ENCODE measurements at places on chromosomes 2 and 18. TPM values are rescaled to one million over a fixed set of nuclear protein-coding genes. Genes with fewer than 3 reads are reported as not detected.

- DNase-seq = no peak
These were observed 85.9 kb downstream of the CBLN2 start for GRCh38 chr18:72458271-72458670.

DNA sequence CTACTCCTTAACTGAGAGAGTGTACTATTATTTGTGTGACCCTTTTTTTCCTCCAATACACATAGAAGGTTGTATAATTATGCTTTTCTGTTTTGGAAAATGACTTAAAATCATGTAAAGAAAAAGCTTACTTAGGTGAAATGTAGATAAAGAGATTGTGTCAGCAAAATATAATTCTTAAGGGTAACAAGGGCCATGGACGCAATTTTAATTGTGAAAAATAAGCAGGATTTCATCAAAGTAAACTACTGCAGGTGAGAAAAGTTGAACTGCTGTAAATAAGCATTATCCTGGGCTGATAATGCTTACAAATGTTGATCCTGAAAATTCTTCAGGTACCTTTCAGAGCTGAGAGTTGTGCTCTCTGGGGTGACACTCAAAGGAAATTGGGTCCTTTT lies 141.5 kb downstream of the RPIA start:
- DNase-seq = no peak

The TMEM185B gene
- 30.1 TPM for polyA plus RNA-seq

- no peak for DNase-seq
These were observed 386 bp upstream of the YIPF4 start for GRCh38 chr2:32277363-32277673.

- DNase-seq = no peak
These were observed 9.7 kb upstream of the SNED1 start for GRCh38 chr2:240988571-240989271.

The EN1 gene
- polyA plus RNA-seq = not detected

- DNase-seq = no peak
These were observed 17.3 kb upstream of the MARCHF4 start for GRCh38 chr2:216389570-216389969.

- no peak for DNase-seq
These were observed 109.5 kb downstream of the RAPGEF4 start for GRCh38 chr2:172845028-172845630.

The POTEI gene
- not detected for polyA plus RNA-seq

DNA sequence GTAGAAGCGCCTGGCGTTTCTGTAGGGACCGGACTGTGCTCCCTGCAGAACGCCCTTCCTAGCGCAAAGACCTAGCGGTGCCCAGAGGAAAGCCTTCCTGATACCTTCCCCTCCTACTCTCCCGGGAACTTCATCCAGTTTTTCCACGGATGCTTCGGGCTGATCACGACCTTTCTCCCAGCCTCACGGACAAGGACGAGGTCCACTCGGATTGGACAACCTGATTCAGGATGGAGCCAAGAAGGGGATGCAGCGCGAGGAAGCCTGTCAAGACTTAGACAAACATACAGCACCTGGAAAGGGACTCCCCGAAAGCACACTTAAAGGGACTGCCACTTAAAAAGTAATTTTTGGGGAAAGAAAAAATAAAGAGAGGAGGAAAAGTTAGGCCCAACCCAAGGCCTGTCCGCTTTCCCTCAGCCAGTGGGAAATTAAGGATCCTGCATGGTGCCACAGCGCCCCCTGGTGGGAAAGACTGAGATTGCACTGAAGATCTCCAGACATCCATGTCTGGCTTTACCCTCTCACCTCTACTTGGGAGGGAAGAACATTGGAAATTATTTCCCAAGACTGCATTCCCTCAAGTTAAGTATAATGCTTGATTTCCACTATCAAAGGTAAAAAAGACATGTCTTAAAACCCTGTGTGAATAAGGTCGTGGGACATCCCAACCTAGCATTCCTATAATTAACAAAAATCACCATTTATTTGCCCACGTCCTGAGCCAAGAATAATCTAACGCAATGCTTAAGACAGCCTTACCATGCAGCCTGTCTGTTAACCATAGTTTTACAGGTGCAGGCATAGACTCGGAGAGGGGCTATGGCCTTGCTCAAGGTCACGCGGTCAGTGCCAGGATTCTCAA lies 13.4 kb upstream of the COPS8 start:
- no peak for DNase-seq

GRCh38 chr2:173355132-173355865 lies 627 bp downstream of the CDCA7 start:
- DNase-seq = peak; percentile 23

DNA sequence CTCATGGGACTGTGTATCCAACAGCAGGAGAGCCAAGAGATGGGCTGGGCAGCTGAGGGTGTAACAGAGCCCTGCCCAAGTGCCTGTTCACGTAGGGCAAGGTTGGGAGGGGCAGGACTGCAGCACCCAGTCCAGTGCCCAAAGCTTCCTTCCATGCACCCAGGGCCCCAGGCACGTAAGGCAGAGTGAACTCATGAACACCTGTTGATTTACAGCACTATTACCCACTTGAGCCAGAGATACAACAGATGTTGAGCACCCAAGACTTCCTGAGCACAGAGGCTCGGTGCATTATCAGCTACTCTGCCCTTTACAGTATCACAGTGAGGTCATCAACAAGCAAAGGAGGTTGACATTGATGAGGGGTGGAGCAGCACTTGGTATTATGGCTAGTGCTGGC lies 50.2 kb upstream of the FHL2 start:
- no peak for DNase-seq

- no peak for DNase-seq
These were observed 138.8 kb downstream of the TRIB2 start for GRCh38 chr2:12855508-12855907.

DNA sequence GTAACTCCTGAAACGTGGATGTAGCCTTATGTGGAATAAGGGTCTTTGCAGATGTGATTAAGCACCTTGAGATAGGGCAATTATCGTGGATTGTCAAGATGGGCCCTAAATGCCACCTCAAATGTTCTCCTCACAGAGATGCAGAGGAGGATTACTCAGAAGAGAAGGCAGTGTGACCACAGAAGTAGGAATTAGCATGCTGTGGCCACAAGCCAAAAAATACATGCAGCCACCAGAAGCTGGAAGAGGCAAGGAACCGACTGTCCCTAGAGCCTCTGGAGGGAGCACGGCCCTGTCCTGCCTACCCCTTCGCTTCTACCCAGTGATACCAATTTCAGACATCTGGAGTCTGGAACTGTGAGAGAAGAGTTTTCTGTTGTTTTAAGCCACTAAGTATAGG lies 47.3 kb upstream of the MGAT5 start:
- no peak for DNase-seq

GRCh38 chr2:174590928-174591648 lies 6.5 kb downstream of the WIPF1 start:
- no peak for DNase-seq

- no peak for DNase-seq
These were observed 7.8 kb upstream of the DGUOK start for GRCh38 chr2:73918856-73919255.

The PPP1R1C gene
- 1.6 TPM for polyA plus RNA-seq

The GPR55 gene
- 0.19 TPM for polyA plus RNA-seq

DNA sequence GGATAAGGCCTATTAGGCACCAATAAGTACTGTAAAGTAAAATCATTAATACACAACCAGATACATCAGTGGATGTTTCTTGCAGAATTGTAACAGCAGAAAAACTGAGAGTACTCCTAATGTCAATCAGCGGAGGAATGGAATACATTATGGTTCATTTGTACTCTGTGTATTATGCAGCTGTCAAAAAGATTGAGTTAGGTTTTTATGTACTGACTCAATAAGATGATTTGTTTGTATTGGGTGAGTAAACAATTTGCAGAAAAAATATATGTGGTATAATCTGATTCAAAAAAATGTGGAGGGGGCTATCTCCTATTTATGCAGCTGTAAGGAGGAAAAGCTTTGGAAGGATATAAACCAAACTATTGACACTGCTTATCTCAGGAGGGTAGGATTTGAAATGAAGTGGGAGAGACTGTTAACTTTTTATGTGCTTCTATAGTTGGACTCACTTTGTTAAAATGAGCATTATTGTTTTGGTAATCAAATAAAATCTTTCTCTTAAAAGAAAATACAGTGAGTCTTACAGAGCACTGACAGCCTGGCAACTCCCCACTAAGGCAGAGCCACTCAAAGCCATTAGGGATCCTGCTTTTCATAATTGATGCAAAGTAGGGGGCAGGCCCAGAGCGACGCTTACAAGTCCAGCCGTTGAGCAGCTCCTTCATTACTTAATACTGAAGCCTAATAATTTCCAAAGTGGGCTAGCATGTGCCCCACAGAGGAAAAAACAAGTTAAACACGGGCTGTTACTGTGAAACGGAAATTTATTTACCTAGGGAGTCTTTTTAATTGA lies 168.8 kb downstream of the PHLPP1 start:
- no peak for DNase-seq

DNA sequence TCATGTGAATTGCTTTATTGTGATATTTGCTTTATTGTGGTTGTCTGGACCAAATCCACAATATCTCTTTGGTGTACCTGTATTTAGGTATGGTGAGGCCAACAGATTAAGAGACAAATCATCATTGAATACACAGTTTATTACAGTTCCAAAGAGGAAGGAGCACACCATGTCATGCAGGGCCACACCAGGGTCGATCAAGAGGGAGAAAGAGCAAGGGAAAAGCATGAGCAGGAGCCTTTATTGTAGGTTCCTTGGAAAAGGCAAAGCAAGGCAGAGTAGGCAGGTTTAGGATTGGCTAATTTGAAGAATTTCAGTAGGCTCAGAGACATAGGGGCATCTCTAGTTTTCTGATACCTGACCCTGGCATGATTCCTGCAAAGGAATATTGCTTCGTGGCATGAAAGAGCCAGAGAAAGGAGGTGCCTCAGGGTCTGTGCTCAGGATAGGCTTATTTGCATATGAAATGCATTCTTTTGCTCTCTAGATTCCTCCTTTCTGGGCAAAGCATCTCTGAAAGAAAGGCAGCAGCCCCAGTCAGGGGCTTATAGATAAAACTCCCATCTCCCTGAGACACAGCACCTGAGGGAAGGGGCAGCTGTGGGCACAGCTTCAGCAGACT lies 214.2 kb upstream of the ERBB4 start:
- no peak for DNase-seq

- DNase-seq = no peak
These were observed 480.5 kb downstream of the TRIB2 start for GRCh38 chr2:13197248-13197647.

DNA sequence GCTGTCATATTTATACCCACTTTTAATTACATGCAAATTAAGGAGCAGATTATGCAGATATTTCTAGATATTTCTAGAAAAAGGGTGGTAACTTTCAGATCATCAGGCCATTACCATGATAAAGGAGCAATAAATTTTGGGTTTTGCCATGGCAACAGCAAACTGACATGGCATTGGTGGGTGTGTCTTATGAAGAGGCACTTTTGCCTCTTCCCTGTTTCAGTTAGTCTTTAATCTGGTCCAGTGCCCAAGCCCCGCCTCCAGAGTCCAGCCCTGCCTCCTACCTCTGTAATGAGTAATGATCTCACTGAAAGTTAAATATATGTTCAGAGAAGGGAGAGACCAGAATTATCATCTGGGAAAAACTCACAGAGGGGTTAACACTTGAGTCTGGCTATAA lies 124.8 kb downstream of the SCG2 start:
- no peak for DNase-seq
